ENCODE measurements at places on chromosomes 3 and 15. TPM values are rescaled to one million over a fixed set of nuclear protein-coding genes. Genes with fewer than 3 reads are reported as not detected.

DNA sequence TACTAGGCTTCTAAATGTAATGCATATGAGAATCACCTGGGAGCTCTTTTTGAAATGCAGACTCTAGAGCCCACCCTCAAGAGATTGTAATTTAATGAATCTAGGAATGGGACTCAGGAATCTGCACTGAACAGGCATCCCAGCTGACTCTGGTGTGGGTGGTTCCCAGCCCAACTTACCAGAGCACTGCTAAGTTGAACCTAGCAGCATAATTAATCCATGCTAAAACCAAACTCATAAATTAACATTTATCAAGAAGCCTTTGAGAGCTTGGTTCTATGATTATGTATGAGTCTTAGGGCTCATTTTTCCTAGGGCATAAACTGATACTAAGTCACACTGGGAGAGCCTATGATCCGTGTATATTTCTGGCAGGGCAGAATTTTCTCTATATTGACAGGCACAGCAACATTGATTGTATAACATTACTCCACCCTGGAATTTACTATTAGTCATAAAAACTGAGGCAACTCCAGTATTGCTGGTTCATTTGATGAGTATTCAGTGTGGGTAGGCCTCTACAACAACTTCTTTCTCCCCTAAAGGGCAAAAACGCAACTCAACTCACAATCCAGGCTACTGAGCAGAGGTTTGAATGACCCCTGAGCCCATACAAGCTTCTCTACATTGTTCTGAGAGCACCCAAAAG is 10.7 kb upstream of the CSTA start:
- peak; percentile 18 for DNase-seq

- no peak for DNase-seq
Measured at GRCh38 chr3:187450431-187451190, 82.4 kb downstream of the RTP4 start.

The BCL2A1 gene
- not detected for total RNA-seq

GRCh38 chr15:90906181-90906849 is 3.2 kb downstream of the MAN2A2 start:
- DNase-seq = no peak

DNA sequence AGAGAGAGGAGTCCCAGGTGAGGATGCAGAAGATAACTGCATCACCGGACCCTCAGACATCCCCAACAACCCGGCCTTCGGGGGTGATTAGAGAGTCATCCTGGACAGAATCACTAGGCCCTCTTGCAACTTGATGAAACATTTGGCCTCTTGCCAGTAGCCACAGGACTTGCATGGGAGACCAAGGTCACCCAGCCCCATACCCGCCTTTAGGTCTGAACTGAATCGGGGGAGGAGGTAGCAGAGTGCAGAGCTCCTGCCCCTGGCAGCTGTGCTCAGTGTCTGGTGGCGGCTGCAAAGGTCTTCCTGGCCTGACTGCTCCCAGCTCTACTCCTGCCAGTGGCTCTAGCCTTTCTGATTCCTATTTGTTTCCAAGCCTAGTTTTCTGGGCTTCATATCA is 12.4 kb downstream of the PIF1 start:
- DNase-seq = peak; percentile 66

- no peak for DNase-seq
Measured at GRCh38 chr3:61442696-61443095, 118.7 kb upstream of the PTPRG start.

DNA sequence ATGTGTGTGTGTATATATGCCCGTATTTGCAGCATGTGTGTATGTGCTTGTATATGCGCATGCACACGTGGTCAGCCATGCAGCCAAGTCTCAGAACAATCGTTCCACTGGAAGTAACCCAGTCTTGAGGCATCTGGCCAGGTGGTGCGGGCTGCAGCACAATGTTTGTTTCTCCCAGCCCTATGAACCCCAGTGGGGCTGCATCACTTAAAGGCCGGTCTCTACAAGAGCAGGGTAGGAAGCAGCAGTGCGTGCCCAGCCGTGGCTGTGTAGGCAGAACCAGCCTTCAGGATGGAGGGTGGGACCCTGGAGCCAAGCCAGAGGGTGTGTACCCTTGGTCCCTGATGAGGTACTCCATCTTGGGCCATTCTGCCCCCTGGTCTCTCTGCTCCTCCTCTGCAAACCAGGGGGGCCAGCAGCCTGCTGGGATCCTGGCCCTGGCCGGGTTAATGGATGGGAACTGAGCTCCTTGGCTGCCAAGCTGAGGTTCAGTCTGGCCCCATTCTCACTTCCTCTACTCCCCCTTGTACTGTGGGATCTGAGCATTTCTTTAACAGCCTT is 11.8 kb downstream of the KLF13 start:
- no peak for DNase-seq

DNA sequence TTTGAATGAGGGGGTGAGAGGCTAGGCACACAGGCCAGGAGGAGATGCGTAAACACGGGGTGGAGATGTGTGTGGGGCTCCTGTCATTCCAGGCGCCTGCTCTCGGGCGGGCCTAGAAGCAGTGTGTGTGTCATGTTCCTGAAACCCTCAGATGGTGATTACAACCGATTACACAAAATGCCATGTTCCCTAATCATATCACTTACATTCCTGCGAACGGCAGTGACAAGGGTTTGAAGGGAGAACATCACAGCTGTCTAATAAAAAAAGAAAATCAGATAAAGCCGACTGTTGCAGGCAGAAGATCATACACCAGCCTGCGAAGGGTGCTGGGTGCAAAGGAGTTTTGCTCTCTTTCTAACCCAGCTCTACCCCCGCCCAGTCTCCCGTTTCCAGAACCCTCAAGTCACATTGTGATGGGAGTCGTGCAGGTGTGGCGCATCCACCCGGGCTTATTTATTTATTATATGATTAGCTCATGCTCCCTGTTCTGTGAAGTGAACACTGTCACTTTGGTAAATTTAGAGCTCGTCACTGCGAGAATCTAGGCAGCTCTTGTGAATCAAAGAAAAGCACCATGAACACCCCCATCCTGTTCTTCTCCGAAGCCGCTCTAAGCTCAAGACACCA is 140.3 kb downstream of the NR2F2 start:
- no peak for DNase-seq

The RPL22L1 gene
- 28.0 TPM for total RNA-seq

- DNase-seq = no peak
Measured at GRCh38 chr3:143276592-143276991, 157.0 kb downstream of the CHST2 start.

The ROBO2 gene
- 1.1 TPM for total RNA-seq

The NPRL2 gene
- total RNA-seq = 24.5 TPM

The RGMA gene
- 0.25 TPM for total RNA-seq

- no peak for DNase-seq
Measured at GRCh38 chr3:41024031-41024836, 175.1 kb upstream of the CTNNB1 start.

The HIGD2B gene
- total RNA-seq = 0.15 TPM

The FGF12 gene
- 1.6 TPM for total RNA-seq

- no peak for DNase-seq
Measured at GRCh38 chr15:63146684-63147083, 10.6 kb downstream of the RPS27L start.

DNA sequence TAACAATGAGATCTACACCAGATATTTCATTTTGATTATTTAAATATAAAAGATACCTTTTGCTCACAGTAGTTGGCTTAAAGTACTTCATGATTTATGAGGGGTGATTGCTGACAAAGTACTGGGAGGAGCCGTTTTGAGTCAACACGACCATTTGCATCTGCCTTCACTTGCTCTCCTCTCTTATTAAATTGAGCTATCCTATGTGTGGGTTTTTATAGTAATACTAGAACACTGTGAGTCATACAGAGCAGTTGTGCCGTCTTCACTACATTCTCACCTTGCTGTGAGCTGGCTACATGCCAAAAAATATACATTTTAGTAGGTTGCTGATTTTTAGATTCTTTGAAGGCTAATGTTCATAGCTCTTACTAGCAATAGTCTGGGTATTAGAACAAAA is 161.2 kb downstream of the ALCAM start:
- peak; percentile 40 for DNase-seq

GRCh38 chr3:95899494-95899893 is 914.9 kb upstream of the EPHA6 start:
- no peak for DNase-seq
